Right cardiac atrium (tissue), 5 donors: ENCODE measurements at places on chromosomes 3 and 15. TPM values are rescaled to one million over a fixed set of nuclear protein-coding genes. Genes with fewer than 3 reads are reported as not detected.

GRCh38 chr3:180184816-180185215 is 148.1 kb upstream of the PEX5L start:
- no peak for DNase-seq

Gene ROPN1
- total RNA-seq = 2.0 TPM

Gene TF
- total RNA-seq = 10.7 TPM

GRCh38 chr3:96450699-96451098 is 363.7 kb upstream of the EPHA6 start:
- DNase-seq = no peak

DNA sequence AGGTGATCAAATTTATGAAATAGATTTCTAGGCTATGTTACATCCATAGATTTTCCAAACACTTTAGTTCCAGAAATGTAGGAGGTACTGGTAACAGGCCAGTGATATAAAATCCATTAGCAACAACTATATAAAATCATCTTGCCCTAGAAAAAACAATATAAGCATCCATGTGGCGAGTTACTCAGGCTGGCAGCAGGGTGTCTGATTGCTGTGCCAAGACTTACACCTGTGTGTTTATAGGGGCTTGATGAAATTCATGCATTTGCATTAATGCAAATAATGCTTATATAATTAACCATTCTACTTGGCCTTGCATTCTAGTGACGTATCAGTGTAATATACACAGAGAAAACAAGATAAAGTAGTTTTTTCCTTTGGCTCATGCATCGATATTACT is 153.4 kb downstream of the PLCL2 start:
- DNase-seq = no peak

DNA sequence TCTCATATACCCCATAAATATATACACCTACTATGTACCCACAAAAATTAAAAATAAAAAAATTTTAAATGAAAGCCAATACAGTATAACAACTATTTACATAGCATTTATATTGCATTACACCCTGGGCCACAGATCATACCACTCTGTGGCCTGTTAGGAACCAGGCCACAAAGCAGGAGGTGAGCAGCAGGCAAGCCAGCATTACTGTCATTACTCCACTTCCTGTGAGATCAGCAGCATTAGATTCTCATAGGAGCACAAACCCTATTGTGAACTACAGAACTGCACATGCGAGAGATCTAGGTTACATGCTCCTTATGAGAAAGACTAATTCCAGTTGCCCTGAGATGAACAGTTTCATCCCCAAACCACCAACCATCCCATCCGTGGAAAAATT is 17.4 kb downstream of the FILIP1L start:
- DNase-seq = no peak

Gene ZBBX
- total RNA-seq = not detected

- no peak for DNase-seq
Measured at GRCh38 chr3:32484436-32484835, 18.2 kb downstream of the CMTM6 start.

DNA sequence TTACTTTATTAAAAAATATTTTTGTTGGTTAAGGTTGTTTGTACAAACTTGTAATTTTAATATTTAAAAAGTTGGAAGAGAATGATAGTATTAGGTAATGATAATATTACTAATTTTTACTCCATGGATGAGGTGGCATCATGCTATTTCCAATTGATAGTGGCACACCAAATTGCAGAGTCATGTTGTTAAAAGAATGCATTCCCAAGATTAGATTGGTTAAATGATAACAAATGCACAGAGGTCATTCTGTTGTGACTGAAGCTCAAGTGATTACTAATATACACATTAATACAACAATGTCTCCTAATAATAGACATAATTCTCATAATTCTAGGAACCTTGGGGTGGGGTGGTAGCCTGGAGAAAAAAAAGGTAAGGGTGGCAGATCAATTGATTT is 73.2 kb upstream of the ZBED2 start:
- DNase-seq = no peak

DNA sequence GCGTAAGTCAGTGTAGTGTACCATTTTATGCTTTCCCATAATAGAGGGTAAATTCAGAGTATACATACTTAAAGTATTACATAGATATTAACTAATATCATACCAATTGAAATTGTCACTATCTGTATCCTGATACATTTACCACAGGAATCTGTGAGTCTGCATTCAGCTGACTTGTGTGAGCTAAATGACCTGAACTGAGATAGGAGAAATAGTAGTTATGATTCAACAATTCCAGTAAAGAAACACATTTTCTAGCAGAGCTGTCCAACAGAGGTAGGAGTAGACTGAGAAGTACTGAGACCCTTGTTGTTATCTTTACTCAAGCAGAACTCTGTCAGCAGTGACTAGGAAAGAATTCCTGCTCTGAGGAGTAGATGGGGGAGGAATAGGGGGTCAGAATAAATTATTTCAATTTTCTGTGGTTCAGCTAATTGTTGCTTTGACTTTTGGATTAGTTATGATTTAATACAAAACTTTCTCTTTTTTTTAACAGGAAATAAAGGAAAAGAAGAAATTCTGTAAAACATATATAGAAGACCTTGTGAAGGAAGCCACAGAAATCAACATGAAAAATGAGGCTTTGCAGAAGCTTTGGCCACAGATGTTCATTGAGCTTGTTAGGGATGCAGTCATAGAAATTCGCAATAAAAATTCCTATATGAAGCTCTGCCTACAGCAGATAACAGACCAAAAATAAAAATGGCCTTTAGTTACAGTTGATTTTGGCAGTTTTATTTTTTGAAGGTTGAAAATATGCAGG is 66.2 kb upstream of the THSD4 start:
- no peak for DNase-seq

DNA sequence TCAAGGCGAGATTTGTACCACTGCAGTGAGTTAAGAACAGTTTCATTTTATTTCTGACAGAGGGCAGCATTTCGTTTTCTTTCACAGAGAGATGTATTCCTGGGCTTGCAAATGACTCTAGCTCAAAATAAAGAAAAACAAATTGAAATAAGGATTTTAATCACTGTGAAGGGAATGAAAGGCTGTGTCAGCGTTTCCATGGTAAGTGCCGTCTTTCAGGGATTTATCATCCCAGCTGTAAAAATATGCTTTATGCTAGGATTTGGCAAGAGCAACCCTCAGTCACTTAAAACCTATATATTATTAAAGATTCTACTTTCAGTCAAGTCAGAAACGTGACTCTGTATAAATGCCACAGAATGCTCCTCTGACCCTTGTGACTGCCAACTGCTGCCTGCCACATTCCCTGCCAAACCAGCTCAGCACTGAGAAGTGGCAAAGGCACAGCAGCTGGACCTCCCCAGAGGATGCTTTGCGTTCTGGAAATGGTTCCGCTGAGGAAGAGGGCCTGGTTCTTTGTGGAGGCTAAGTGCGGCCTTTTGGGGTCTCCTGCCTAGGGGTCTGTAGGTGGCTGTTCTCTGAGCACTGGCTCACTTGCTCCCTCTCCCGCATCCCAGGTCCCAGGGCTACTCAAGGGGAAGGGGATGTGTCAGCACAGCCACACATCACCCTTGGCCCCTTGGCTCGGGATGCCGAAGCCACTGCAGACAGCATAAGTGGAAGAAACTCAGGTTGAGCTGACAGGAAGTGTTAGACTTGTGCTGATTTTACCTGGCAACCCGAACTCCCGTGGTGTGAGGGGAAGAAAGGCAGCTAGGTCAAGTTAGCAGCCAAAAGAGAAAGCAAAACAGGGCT is 56.6 kb upstream of the POMGNT2 start:
- no peak for DNase-seq

- DNase-seq = no peak
Measured at GRCh38 chr15:30889196-30889595, 14.5 kb upstream of the FAN1 start.

Gene UROC1
- total RNA-seq = not detected

- no peak for DNase-seq
Measured at GRCh38 chr3:135238871-135239614, 444.0 kb downstream of the EPHB1 start.

GRCh38 chr3:40661284-40661683 is 136.5 kb downstream of the ZNF621 start:
- DNase-seq = no peak

GRCh38 chr15:57607570-57608000 is 15.9 kb downstream of the MYZAP start:
- no peak for DNase-seq

GRCh38 chr3:162764051-162764807 is 1267.6 kb downstream of the OTOL1 start:
- no peak for DNase-seq

- no peak for DNase-seq
Measured at GRCh38 chr15:82840166-82840565, 30.7 kb downstream of the WHAMM start.

DNA sequence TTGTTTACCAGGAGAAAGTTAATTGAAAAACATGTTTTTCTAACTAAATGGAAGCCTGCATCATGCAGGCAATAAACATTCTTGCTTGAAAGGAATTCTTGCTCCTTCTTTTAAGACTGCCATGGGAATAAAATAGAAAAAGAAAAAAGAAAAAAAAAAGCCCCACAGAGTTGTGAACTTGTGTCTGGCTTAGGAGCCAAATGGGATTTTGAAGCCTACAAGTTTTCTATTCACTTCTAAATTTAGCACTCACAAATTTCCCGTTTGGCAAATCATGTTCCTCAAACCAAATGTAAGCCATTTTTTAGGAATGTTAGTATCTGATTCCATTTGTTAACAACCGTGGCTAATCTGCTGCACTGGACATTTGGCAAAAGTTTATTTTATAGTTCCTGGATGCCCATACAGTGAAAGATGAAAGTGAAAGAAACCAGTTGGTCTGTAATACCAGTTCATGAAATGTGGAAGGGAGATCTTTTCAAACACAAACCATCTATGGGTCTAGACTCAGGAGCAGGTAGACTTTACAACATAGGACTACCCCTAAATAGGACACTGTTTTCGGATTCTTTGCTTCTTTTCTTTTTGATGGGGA is 133.8 kb upstream of the GMNC start:
- DNase-seq = no peak

- DNase-seq = no peak
Measured at GRCh38 chr3:72186400-72186855, 401.5 kb upstream of the PROK2 start.

- no peak for DNase-seq
Measured at GRCh38 chr15:91369823-91370222, 269.8 kb downstream of the SV2B start.

DNA sequence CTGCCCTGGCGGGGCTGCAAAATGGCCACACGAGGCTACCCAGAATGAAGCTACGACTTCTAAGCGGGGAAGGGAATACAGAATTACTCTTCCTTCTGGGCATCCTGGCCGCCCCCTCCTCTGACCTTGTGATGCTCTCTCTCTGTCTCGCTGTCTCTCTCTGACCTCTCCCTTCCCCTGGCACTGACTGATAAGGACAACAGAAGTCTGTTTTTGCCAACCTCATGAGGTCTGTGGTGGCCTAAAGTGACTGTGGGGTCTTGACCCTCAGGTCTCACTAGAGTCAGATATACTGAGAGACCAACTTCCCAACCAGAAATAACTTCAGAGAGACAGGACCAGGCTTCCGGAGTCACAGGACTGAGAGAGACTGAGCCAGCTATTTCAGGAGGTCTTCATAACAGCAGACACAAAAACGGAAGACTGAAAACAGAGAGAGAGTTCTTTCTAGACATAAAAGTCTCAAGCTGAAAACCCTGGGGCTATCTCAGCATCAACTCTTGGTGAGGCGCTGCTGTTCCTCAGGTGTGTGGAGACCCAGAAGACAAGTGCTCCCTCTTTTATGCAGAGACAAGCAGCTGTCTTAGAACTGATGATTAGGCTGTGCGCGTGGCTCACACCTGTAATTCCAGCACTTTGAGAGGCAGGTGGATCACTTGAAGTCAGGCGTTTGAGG is 38.2 kb upstream of the CFAP161 start:
- no peak for DNase-seq

- DNase-seq = no peak
Measured at GRCh38 chr15:98134905-98135304, 174.4 kb downstream of the ARRDC4 start.

Gene RPUSD2
- 8.0 TPM for total RNA-seq

DNA sequence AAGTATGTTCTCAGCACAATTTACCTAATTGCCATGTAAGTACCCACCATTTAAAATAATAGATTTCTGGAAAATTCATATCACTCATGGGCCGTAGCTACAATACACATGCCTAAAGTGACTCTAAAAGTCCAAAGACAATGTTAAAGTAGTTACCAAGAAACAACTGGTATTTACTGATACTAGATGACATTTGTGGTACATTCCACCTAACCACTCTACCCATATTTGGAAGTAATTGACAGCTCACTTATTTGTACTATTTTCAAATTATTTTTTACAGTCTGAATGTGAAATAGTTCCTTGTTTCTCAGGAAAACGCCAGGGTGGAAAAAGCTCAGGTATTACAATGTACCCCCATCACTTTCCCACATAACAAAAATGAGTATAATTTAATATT is 573.0 kb downstream of the MECOM start:
- DNase-seq = no peak

Gene HCLS1
- total RNA-seq = 19.9 TPM

Gene STARD9
- total RNA-seq = 9.9 TPM

Gene GLCE
- 9.1 TPM for total RNA-seq

Gene SLC25A26
- 23.9 TPM for total RNA-seq

Gene NEIL1
- total RNA-seq = 12.2 TPM

GRCh38 chr3:27228805-27229204 is 140.4 kb downstream of the NEK10 start:
- DNase-seq = no peak

DNA sequence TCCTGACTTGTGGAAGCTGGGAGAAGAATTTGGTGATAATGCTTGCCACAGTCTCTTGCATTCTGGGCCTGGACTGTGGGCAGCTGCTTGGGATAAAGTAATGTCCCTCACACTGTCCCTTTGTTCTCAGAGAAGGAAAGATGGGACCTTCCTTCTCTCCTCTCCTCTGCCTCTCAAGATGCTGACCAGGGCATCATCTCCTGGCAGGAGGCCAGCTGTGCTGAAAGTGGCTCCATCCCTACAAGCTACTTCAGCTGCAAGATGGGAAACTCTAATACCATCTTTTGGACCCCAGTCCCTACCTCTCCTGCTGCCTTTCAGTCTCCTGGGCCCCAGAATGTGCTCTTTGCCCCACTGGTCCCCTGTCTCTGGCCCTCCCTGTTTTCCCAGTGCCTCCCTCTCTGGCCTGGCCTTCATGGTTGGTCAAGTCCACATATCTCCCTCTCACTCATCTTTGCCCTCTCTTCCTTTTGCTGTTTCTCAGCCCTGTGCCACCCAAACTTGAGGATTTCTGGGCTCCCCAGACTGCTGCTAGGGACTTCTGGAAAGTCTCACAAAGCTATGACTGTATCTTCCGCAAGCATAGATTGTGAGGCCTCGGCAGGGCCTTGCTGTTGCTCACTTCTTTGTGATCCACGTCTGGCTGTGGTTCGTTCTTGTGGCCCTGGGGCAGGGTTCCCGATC is 7.1 kb upstream of the SLC6A20 start:
- DNase-seq = no peak

GRCh38 chr3:32089476-32089875 is 16.9 kb upstream of the GPD1L start:
- no peak for DNase-seq

GRCh38 chr3:131883086-131883485 is 151.7 kb downstream of the CPNE4 start:
- no peak for DNase-seq

Gene SPTBN5
- 1.7 TPM for total RNA-seq

Gene MME
- 3.5 TPM for total RNA-seq

Gene CEMIP
- 3.9 TPM for total RNA-seq

Gene ATP13A5
- not detected for total RNA-seq
